ENCODE measurements at places on chromosomes 3 and 15.

DNA sequence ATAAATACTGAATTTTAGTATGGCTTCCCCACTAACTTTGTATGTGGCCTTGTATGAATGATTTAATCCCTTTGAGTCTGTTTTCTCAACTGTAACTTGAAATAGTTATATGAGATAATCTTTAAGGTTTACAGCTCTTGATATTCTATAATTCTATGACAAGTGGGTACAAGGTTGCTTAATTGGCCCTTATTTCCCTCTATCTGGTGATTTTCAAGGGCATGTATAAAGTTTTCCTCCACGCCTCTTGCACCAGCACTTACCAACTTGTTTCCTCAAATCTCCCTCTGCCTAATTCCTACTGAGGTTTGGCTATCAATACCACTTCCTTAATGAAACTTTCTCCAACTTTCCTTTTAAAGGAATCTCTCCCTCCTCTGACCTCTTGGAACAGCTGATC, 112.9 kb downstream of the ISL2 start:
- DNase-seq: no peak

GRCh38 chr3:130835483-130835882, 58.4 kb upstream of the ATP2C1 start:
- DNase-seq: no peak

DNA sequence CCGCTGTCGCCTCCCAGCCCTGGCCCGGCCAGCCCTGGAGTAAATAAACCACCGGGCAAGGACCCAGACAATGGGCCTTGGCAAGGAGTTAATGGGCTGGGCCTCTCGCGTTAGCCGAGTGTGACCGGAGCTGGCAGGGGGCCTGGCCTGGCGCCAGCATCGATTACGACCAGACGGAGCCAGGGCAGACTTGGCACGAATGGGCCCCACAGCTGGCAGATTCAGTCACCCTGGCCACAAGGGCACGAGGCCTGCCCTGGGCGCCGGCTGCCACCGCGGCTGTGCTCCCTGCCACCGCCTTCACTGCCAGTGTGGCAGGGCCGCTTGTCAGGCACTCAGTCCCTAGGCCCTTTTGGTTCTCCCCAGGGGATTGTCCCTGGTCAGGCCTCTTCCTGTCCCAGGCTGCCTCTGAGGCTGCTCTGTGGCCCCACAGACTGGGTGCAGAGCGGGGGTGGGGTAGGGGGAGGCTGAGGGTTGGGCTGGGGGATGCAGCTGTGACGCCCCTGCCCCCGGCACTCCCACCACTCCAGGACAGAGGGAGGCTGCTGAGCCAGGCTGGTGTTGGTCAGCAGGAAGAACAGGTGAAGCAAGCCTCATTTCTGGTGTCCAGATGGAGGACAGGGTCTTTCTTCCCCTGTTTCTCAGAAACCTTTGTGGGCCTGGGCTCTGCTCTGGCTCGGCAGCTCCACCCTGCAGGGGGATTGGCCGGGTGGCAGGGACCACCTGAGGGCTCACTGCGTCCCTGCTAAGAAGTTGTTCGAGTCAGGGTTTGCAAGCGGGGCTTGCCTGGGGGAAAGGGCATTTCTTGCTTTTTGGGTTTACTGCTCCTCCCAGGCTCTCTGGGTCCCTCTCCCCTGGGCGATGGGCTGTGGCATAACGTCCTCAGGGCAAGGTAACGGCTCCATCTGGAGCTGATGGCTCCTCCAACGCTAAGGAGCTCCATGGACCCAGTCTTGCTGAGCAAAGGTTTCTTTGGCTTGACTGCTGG, 30.5 kb upstream of the SRP14 start:
- DNase-seq: peak; percentile 93

DNA sequence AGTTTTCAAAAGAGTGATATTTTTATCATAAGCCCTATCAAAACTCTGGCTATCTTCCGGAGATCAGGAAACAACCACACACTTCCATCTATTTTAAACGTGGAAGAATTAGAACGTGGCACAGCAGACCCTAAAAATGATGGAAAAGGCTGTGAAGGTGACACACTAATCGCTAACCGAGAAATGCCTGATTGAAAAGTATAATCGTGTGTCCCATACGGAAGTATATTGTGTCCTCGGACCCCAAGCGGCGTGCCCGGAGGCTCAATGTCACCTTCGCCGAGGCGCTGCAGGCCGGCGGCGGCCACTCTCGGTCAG, 642 bp downstream of the COX5A start:
- DNase-seq: no peak

DNA sequence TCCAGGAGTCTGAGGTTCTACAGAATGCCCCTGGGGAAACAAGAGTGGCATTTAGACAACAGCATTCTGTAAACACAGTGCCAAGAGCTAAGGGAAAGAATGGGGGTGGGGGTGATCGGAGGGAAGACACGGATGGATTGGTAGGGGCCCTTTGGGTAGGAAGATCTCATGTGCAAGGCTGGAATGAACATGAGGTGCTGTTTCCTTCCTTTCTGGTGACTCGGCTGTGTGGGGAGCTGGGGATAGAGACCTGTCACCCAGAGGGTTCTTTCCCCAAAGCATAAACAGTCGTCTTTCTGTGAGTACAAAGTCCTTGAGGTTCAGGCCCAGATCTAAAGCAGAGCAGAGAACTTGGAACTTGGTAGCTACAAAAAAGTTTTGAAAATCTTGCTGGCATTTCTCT, 11.7 kb downstream of the TPM1 start:
- no peak for DNase-seq
